ENCODE measurements at places on chromosomes 11 and 22.

GRCh38 chr11:88183233-88183632 is 8.0 kb upstream of the RAB38 start:
- no peak for DNase-seq

DNA sequence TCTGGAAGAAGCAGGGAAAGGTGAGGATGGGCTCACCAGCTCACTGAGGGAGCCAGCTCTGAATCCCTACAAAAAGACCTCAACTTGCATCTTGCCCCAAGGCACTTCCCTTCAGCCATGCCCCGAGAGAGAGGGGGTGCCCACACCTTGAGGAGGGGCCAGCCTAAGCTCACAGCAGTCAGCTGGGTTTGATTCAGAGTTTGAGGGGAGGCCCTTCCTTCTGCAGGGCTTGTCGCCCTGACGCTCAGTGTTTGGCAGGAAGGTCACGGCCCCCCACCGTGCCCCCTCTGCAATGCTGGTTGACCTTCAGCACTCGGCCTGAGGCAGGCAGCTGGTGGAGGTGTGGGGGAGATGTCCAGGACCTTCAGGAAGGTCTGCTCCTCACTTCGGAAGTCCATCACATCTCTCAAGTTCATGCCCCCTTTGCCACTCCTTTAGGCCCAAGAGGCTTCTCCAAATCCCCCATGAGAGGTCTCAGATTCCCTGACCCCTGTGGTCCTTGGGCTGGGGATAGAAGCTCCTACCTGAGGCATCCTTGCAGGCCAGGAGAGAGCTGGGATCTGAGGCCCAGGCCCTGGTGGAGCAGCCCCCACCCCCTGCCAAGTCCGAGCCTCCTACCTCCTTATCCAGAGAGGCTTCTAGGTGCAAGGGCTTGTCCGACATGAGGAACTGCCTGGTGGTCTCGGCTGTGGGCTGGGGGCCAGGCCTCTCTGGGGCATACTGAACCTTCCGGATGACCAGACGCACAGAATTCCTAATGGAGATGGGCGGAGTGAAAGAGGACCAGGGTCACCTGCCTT is 37.6 kb downstream of the TPBGL start:
- DNase-seq: no peak

- no peak for DNase-seq
These were observed 267.6 kb downstream of the KIRREL3 start for GRCh38 chr11:126732981-126733380.

GRCh38 chr11:47867823-47868222 is 19.7 kb upstream of the NUP160 start:
- no peak for DNase-seq

DNA sequence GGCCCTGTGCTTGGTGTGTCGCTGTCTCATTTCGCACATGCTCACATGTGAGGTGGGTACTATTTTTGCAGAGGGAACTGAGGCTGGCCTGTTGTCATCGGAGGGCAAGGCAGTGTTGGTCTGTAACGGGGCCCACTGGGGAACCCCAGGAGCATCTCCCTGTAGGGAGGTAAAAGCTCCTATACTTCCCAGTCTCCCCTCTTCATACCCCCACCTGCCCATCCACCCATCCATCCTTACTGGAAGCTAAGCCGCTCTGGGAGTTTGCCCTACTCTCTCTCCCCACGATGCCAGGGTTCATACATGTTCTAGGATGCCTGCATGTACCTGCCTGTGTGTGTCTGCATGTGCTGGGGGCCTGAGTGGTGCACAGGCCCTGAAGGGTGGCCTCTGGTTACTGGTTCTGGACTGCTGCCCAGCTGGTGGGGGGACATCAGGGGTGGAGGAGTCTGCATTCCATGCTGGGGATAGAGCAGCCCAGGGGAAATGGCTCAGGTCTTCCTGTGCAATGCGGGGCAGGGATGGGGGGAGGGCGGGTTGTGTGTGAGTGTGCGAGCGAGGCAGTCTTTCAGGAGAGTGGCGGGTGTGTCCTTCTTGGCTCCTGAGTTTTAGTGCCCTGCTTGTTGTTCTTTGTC is 77.7 kb downstream of the PKNOX2 start:
- no peak for DNase-seq

- DNase-seq: no peak
These were observed 1.5 kb downstream of the MUC2 start for GRCh38 chr11:1076061-1076665.

Data from NCI-H2081 treated with DMSO at 0.1 percent for 48 hours (cell line).